ENCODE measurements at places on chromosomes 12 and 14.

GRCh38 chr12:90854136-90854689 is 100.8 kb downstream of the CCER1 start:
- DNase-seq, result peak; percentile 64

- no peak for DNase-seq
Measured at GRCh38 chr12:123270214-123271000, 1.2 kb downstream of the CDK2AP1 start.

- DNase-seq, result no peak
Measured at GRCh38 chr12:85564786-85565185, 271.4 kb downstream of the RASSF9 start.

GRCh38 chr12:71441836-71442566 is 2.4 kb downstream of the LGR5 start:
- DNase-seq, result peak; percentile 24

GRCh38 chr12:5437589-5437988 is 5.7 kb downstream of the NTF3 start:
- DNase-seq, result no peak

DNA sequence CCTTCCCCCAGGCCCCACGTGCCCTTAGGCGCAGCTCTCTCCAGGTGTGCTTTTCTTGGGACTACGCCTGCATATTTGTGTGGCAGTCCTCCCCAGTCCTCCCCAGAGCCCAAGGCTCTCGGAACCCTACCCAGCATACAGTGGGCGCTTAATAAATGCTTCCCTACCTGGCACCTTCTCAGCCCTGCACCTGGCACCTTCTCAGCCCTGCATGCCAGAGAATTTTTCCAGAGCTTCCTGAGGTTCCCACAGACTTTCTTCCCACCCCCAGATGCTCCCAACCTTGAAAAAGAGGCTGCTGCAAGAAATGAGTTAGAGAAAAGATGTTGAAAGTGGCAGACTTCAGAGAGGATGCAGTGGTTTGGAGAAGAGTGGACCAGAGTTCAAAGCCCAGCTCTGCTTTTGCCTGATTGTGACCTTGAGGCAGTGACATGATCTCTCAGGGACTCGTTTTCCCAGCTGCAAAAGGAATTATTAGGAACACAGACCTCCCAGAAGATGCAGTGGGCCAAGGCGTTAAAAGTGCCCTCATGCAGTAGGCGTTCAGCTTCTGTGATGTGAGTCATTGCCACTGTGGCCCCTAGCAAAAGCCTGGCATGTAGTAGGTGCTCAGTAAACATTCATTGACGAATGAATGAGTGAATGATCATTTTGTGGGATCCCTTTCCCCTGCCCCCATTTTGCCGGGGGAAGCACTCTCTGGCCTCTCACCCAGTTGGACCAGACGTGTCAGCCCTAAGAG is 167.2 kb downstream of the PHETA1 start:
- DNase-seq, result no peak

DNA sequence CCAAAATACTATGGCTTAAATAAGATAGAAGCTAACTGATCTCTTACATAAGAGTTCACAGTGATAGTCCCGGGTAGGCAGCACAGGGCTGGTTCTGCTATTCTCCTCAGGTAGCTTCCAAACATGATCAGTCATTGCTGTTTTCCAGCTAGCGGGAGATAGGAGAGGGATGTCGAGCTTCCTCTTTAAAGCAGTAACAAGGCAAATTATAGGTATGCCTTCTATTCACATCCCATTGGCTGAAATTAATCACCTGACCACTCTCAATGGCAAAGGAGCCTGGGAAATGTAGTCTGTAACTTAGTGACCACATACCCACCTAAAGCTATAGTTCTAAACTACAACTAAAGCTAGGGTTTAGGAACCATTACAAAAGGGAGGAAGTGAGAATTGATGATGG is 34.5 kb upstream of the VRK1 start:
- DNase-seq, result peak; percentile 71

DNA sequence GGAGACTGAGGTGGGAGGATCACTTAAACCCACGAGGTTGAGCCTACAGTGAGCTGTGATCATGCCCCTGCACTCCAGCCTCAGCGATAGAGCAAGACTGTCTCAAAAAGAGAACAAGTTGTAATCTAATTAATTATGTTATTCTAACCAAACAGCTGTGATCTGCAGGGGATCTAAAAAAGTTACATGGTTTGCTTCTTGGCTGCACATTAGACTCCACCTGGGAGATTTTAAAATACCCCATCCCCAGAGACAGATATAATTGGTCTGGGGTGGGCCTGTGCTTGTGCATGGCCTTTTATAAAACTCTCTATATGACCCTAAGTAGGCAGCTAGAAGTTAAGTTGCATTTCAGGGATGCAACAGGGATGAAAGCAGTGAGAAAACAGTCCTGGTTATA is 76.7 kb downstream of the SCAF11 start:
- DNase-seq, result no peak

GRCh38 chr12:75560167-75560566 is 48.8 kb upstream of the KRR1 start:
- DNase-seq, result peak; percentile 7

- no peak for DNase-seq
Measured at GRCh38 chr14:82731526-82731925, 1197.9 kb upstream of the SEL1L start.

- no peak for DNase-seq
Measured at GRCh38 chr12:124393414-124393790, 98.5 kb downstream of the RFLNA start.

DNA sequence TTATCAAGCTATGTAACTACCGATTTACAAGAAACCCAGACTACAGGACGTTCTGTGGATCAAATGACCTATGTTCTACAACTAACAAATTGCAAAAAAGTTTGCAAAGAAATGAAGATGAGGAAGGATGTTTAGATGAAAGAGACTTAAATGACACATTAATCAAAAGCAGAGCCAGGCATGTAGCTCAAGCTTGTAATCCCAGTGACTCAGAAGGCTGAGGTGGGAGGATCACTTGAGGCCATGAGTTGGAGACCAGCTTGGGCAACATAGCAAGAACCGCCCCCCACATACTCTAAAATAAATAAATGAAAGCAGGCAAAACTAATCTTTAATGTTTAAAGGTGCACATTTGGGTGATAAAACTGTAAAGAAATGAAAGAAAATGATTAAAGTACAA is 331.9 kb downstream of the BTG1 start:
- DNase-seq, result no peak

- DNase-seq, result no peak
Measured at GRCh38 chr12:108430245-108430644, 84.8 kb upstream of the FICD start.

GRCh38 chr14:53525608-53526007 is 372.5 kb upstream of the DDHD1 start:
- DNase-seq, result no peak

GRCh38 chr12:60101715-60102114 is 505.9 kb downstream of the SLC16A7 start:
- DNase-seq, result no peak

DNA sequence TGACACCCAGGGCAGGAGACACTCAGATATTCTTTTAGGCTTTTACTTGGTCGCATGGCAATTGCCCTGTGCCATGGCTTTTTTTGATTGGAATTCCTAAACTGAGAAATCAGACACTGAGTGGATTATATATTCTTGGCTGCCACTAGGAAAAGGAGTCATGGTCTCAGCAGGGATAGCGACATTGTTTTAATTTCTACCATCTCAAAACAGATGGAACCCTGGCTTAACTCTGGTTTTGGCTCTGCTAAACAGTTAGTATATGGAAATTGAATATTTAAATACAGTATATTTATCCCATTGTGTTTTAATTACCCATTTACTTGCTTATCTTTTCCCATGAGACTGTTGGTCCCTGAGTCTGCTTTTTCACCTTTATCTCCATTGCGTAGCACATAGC is 84.0 kb downstream of the DACT1 start:
- no peak for DNase-seq

DNA sequence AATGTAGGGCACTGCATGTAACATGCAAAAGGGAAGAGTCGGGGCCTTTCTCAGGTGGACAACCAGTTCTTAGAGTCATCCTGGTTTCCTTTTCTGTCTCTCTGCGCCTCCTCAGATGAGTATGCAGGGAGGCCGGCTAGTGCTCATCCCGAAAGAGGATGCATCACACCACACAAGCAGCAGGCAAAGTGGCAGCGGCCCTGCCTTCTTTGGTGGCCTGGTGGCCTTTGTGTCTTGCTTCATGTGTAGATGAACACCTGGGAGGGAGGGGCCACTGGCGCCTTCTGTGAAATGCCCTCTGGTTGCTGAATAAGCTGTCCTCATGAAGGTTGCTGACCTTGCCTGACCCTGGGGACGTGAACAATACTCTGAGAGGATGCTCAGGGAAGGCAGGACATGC is 18.0 kb downstream of the SLC24A4 start:
- DNase-seq, result no peak

DNA sequence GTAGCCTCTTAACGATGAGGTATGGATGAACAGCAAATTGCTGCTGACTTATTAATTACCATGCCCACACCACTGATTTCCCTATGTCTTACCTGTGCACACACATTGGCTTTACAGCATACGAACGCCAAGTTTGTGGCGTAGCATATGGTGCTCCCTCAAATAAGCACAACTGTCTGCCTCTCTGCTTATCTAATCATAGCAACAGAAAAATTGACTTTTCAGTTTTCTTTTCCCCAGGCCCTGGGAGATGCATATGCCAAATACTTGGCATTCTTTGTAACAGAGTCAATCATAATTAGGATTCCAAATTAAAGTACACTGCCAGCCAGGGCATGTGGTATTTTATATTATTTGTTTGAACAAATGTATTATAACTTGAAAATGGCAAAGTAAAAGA is 625.5 kb downstream of the DIO2 start:
- no peak for DNase-seq

GRCh38 chr14:100375266-100375962 is 52.3 kb downstream of the SLC25A47 start:
- DNase-seq, result peak; percentile 78

DNA sequence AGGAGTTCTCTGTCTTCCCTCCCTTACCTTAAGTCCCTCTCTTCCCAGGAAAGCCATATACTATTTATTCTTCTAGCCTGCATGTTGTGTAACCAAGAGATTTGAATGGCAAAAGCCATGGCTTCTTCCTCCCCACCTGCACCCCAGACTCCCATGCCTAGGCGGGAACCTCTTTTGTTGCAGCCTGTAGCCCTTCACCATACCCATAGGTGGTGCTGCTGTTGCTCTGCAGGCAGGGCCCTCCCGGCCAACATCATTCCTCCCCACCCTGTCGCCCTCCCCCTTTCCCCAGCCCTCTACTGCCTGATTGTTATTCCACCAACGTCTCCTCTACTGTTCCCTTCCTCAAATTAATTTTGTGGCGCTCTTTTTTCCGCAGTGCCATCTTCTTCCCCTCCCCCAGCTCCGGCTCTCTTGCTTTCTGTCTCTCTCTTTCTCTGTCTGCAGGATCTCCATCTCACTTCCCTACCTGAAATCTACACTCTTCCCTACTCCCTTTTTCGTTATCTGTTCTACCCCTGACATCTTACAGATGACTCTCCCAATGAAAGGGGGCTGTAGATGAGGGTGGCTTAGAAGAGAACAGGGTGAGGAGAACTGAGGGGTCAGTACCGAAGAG is 13.8 kb downstream of the NGDN start:
- peak; percentile 75 for DNase-seq

- peak; percentile 77 for DNase-seq
Measured at GRCh38 chr12:109432842-109433304, 44.2 kb downstream of the KCTD10 start.

DNA sequence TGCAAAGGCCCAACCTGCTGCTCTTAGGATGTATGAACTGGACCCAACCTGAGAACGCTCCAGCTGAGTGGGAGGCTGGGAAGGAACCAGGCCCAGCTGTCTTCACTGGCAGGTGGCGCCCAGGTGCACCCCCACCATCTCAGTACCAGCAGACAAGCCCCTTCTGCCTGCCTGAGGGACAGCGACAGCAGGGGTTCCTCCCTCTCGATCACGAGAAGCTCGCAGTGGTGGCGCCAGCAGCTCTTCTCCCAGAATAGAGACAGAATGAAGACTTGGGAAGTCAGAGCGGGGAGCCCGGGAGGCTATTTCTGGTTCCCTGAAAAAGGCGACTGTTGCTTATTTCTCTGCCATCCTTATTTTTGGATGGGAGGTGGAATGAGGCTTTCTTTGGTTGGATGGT is 46.5 kb downstream of the CHGA start:
- no peak for DNase-seq

- peak; percentile 73 for DNase-seq
Measured at GRCh38 chr12:69570545-69571399, 14.5 kb upstream of the CCT2 start.

GRCh38 chr12:62689042-62689839 is 222.6 kb downstream of the MON2 start:
- DNase-seq, result no peak

DNA sequence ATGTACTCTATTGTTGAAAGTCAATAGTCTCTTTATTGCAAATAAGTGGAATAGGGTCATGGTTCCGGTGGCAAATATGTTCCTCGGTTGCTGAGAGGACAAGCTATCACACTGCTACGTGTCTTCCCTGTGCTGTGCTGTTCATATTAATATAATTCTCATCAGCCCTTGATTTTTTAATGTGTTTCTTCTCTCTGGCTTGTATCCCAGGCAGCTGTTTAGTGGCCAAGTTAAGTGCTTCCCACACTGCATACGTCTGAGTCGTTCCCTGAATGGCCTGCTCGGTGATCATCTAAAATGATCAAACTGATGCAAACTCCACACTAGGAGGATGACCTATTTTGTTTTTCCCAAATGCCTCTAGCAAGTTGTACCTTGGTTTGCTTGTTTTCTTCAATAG is 186.4 kb downstream of the ANO6 start:
- DNase-seq, result no peak

DNA sequence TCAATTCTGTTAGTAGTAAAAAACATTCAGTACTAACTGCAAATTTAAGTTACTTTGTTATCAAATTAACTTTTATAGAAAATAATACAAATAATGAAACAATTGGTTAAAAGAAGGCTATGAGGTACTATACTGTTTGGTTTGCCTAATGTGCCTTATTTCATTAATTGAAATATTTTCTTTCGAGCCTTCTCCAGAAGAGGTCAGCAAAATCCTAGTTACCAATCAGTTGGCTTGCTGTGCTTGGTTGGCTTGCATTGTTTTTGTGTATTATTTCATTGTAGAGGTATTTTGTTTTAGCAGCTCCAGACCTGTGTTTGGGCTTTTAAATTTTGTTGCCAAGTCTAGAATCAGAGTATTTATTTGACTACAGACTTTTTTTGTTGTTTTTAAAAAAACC is 68.5 kb downstream of the AEBP2 start:
- no peak for DNase-seq

- DNase-seq, result no peak
Measured at GRCh38 chr12:53324113-53324778, 2.8 kb upstream of the AAAS start.

DNA sequence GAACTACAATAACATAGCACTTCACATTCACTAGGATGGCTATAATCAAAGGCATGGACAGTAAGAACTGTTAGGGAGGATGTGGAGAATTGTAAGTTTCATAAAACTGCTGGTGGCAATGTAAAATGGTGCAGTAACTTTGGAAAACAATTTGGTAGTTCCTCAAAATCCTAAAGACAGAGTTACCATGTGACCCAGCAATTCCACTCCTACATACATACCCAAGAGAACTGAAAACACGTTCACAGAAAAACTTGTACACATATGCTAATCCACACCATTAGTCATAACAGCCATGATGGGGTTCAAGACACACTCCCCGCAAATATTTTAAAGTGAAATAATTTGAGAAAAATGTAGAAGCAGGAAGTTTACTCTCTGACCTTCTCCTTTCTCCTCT is 31.7 kb downstream of the GALC start:
- no peak for DNase-seq

GRCh38 chr12:107287436-107288413 is 194.4 kb upstream of the CRY1 start:
- DNase-seq, result no peak
